ENCODE measurements at places on chromosomes 13 and 19. TPM values are rescaled to one million over a fixed set of nuclear protein-coding genes. Genes with fewer than 3 reads are reported as not detected.

Gene PTPRS
- 7.2 TPM for total RNA-seq

Gene WDR88
- not detected for total RNA-seq

Gene PRSS57
- total RNA-seq = not detected

Gene FFAR1
- not detected for total RNA-seq

Gene ZNF235
- 9.8 TPM for total RNA-seq

Gene SHISA7
- total RNA-seq = 0.35 TPM

Gene SIGLEC5
- total RNA-seq = not detected

Gene SLC10A2
- total RNA-seq = 0.16 TPM

Gene ZNF304
- total RNA-seq = 2.8 TPM

DNA sequence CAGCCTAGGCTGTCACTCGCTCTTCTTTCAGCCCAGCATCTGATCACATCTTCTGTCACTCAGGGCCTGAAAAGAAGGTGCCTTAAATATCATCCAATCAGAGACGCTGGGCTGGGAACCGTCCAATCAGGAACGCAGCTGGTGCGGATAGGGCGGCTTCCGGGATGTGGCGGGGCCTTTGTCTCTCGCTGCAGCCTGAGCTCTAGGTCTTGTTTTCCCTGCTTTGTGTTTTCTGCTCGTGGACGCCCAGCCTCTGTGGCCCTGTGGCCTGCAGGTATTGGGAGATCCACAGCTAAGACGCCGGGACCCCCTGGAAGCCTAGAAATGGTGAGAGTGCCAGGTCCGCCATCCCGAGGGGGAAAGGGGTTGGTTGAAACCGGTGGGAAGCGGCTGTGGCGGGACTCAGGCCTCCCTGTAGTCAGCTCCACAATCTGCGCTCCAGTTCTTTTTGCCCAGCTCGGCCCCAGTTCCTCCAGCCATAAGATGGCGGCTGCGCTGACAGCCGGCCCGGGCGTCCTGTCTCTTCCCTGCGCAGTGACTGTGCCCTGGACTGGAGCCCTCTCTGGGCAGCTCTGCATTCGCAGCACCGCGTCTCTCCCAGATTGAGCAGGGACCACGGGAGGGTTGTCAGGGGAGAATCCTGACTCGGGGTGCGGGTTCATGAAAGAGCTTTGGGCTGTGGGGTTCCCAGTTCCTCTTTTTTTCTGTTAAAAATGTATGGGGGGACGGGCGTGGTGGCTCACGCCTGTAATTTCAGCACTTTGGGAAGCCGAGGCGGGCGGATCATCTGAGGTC is at the start of gene ZNF85:
Gene ZNF85, plus strand, starts transcription at position 175 of the 795 bp plus-strand sequence. Its CDS starts 150 bp downstream, at position 325.
- peak; percentile 91 for DNase-seq

- DNase-seq = no peak
Measured at GRCh38 chr19:8196271-8196927, 12.8 kb upstream of the CERS4 start.

- DNase-seq = no peak
Measured at GRCh38 chr13:41648314-41648935, 191.1 kb downstream of the RGCC start.

GRCh38 chr19:8684001-8684902 is 14.3 kb downstream of the ACTL9 start:
- DNase-seq = no peak

GRCh38 chr19:18726846-18727245 is 43.4 kb downstream of the CRTC1 start:
- DNase-seq = no peak

- DNase-seq = peak; percentile 98
Measured at GRCh38 chr19:11035441-11036377, 53.6 kb upstream of the LDLR start.

DNA sequence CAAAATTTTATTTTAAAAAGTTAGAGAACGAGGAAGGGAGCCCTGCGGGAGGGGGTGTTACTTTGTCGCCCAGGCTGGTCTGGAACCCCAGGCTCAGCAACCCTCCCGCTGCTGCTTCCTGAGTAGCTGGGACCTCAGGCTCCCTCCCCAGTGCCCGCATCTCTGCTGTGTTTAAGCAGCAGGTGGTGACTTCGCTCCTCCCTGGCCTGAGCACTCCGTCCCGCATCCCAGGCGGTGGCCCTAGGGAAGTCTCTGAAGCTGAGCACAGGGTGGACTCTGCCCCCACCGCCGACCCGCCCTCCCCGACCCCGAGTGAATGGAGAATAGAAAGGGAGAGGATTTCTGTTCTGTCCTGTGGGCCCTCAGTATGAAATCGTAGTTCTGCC is 30.5 kb downstream of the ZNF701 start:
- peak; percentile 78 for DNase-seq

- no peak for DNase-seq
Measured at GRCh38 chr13:30681843-30682242, 53.5 kb upstream of the ALOX5AP start.

GRCh38 chr13:113520571-113520970 is 30.1 kb upstream of the DCUN1D2 start:
- no peak for DNase-seq

GRCh38 chr19:35484252-35485036 is 5.8 kb downstream of the KRTDAP start:
- DNase-seq = no peak

GRCh38 chr13:65112531-65112941 is 2117.6 kb downstream of the PCDH9 start:
- no peak for DNase-seq

DNA sequence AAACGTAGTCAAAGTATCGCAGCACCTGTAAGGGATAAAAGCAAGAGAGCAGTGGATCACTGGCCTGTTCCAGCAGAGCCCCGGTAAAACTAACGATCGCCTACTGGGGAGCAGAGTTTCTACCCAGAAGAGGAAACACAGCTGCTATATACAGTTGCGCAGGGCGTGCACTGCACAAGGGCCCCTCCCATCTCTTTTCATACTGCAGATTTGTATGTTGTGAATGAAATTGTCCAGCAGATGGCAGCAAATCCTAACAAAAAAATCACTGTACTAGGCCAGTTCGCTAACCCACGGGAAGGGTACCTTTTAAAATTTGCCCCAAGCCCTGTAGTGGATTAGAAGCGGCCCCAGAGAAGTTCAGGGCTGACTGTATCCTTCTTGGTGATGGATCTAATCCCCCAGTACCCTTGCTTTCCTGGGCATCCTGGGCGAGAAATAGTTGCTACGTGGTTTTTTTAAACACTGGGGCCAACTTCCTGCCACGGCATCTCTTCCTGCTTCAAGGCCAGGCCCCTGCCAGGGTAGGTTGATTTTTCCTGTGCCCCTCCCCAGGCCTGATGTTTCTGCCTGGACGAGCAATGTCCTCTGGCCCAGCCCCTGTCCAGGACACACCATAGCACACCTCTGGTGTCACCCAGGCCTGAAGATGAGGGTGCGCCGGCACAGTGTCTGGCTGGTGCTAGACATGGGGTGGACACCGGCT is 127.0 kb downstream of the IER2 start:
- peak; percentile 63 for DNase-seq

DNA sequence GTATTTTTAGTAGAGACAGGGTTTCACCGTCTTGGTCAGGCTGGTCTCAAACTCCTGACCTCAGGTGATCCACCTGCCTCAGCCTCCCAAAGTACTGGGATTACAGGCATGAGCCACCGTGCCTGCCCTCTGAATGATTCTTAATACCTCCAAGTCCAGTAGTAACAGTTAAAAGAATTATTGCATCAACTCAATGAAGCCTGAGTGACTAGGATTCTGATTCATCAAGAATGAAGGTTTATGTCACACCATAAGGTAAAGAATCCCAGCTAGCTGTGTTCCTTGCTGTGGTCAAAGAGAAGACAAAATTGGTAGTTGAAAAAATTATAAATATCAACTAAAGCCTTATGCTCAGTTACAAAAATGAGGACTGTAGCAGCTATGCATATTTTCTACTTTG is 81.2 kb upstream of the ABCC4 start:
- DNase-seq = no peak

DNA sequence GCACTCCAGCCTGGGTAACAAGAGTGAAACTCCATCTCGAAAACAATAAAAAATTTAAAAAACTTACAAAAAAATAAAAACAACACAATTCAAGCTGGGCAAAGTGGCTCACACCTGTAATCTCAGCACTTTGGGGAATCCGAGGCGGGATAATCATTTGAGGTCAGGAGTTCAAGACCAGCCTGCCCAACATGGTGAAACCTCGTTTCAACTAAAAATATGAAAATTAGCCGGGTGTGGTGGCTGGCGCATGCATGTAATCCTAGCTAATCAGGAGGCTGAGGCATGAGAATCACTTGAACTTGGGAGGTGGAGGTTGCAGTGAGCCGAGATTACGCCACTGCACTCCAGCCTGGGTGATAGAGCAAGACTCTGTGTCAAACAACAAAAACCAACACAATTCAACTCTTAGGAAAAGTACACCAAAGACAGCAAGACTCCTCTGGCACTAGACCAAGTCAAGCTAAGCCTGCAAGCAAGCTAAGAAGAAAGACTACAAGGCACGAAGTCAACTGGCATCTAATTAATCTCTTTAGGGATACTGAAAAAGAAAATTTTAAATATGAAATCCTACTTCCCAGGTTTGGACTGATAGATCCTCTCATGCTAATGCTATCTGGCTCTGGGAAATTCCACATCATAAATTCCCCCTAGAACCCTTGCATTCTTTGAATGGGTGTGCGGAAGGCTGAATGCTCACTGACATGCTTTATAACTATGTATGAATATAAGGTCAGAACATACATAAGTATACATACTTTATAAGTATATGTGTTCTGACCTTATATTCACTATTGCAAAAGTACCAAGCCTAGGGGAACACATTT is 7.9 kb downstream of the PBX4 start:
- DNase-seq = no peak

- DNase-seq = no peak
Measured at GRCh38 chr19:34847393-34847792, 74.4 kb upstream of the ZNF599 start.

DNA sequence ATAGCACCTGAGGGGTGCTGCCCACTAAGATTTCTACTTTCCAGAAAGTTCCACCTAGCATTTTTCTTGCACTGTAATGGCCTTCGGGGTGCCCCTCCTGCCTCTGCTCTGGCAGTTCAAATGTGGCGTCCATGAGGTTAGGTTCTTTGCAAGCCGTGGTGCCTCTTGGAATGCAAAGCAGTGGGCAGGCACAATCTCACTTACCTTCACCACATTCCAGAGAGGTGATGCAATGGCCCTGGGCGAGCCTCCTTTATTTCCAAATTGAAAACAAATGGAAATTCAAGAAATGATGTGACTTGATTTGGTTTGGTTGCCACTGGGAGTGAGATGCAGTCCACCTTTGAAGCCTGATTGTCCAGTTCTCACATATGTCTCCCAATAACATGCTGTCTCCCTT is 46.9 kb downstream of the FGF9 start:
- no peak for DNase-seq

Data from mucosa of descending colon (tissue), 3 donors.